ENCODE measurements at places on chromosomes 6 and 20.

- DNase-seq, result no peak
These were observed 130.9 kb upstream of the PMEPA1 start for GRCh38 chr20:57840504-57841296.

GRCh38 chr6:139448051-139448649 is 73.7 kb upstream of the CITED2 start:
- no peak for DNase-seq

- no peak for DNase-seq
These were observed 195.1 kb upstream of the CITED2 start for GRCh38 chr6:139569566-139569965.

- DNase-seq, result no peak
These were observed 7.6 kb downstream of the GNAS-AS1 start for GRCh38 chr20:58843128-58843556.

- DNase-seq, result no peak
These were observed 918 bp upstream of the TRIM38 start for GRCh38 chr6:25961619-25962148.

GRCh38 chr20:50456452-50457324 is 53.5 kb upstream of the PTPN1 start:
- no peak for DNase-seq

DNA sequence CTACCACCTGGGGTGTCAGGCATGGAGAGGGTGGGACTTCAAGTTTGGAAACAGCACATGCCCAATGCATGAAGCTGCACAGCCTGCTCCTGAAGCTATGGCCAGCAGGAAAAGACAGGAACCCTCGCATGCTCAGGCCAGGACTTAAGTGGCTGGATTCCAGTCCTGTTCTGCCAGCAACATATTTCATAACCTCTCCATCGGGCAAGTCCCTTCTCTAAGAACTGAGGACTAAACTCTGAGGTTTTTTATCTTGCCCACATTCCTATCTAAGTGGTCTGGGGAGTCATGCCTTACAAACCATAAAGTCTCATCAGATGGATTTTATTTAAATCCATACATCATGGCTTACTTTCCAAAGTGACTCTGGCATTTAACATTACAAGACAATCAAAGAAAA is 27.5 kb upstream of the AGPAT4 start:
- DNase-seq, result no peak

- no peak for DNase-seq
These were observed 210.3 kb downstream of the PREX1 start for GRCh38 chr20:48617481-48617880.

GRCh38 chr20:21238818-21239536 is 64.2 kb upstream of the XRN2 start:
- no peak for DNase-seq

GRCh38 chr20:50191544-50192363 is 1.1 kb downstream of the CEBPB start:
- DNase-seq, result peak; percentile 52

GRCh38 chr20:16170406-16170971 is 402.8 kb downstream of the KIF16B start:
- no peak for DNase-seq

- DNase-seq, result no peak
These were observed 39.8 kb downstream of the HLA-A start for GRCh38 chr6:29982097-29982496.

- no peak for DNase-seq
These were observed 12.8 kb downstream of the UNC93A start for GRCh38 chr6:167303675-167304625.

GRCh38 chr6:22328474-22328873 is 31.6 kb upstream of the PRL start:
- no peak for DNase-seq

GRCh38 chr6:68689910-68690309 is 54.8 kb downstream of the ADGRB3 start:
- DNase-seq, result no peak

- no peak for DNase-seq
These were observed 19.3 kb upstream of the RGS17 start for GRCh38 chr6:153150371-153150751.

- no peak for DNase-seq
These were observed 48.6 kb upstream of the FABP7 start for GRCh38 chr6:122730775-122731386.

GRCh38 chr20:49427751-49428518 is 54.5 kb downstream of the KCNB1 start:
- no peak for DNase-seq

DNA sequence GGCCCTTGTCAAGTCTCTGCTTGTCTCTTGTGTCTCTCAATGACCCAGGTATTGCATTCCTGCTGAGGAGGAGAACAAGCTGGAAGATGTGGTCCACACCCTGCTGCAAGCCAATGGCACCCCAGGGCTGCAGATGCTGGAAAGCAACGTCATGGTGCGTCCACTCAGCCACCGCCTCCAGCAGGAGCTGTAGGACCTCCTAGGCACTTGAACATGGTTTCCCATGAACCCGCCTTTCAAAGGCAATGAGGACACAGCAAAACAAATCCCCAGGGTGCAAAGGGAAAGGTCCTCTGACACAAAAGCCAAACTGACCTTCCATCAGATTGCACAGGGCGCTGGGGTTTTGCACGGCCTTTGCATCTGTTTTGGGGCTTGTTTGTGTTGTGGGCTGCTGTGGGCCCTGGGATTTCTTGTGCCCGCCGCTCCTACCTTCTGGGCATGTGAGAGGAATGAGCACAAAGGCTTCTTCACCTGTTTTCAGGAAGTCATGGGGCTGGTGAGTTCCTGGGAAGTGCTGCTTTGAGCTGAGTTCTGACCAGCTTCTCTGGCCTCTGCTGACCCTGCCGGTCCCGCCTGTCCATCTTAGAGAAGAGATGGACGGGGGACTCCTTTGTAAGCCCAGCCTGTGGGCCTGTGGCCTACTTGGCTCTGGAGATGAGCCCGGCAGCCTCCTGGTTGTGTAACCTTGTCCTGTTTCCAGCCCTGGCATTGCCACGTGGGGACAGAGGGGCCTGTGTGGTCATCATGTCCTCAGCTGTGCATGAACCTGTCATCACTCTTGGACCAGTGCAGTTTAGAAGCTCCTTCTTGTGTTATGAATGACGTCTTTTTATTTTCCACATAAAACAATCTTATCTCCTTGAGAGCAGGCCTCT is 151.3 kb downstream of the DTNBP1 start:
- DNase-seq, result no peak

GRCh38 chr6:91447530-91448254 is 860.8 kb upstream of the MAP3K7 start:
- DNase-seq, result no peak

DNA sequence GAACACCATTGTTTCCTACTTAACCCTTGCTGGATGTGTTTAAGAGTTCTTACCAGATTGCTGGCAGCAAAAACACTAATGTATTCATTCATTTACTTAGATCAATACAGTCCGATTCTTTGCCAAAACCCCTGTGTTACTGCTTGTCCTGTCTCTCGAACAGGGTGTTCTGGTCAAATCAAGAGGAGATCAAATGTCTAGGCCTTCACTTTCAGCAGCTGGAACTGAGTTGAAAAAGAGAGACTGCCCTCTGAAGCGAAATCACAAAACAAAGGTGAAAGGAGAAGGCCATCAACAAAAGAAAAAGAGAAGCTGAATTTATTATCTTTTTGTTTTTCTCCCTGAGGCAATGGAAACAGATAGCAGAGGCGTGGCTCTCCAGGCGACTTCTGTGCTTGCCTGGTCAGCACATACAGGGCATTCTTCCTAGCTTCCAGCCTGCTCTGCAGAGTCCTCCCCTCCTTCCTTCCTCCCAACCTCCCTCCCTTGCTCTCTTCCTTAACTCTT is 44.1 kb upstream of the GCM1 start:
- no peak for DNase-seq

DNA sequence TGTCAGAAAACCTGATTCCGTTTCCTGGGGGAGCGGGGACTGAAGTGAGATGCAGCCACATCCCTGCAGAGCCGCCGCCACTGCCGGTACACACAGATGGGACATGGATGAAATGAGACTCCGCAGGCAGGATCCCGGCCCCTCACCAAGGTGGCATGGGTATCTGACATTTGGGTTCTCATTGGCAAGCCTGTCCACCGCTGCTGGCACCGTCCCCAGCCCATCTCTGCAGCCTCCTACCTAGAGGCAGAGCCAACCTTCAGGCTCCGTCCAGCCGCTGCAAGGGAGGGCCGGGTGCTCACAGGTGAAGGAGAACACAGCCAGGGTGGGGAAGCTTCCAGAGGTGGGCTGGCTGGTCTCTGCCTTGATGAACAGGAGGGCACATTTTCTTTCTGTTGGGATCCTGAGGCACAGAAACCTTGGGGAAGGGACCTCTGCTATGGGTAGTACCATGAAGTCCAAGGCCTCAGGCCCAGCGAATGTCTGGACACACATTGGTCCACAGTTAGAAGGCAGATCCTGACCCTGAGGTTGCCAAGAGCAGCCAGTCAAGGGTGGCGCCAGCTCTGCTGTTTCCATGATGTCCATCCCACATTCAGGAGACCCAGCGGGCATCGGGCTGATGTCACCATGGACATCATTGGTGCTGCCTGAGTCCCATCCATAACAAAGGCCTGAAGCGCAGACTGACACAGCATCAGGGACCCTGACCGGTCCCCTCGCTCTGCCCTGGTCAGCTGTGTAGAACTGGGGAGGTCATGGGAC is 177.4 kb downstream of the TAF4 start:
- no peak for DNase-seq

- DNase-seq, result peak; percentile 62
These were observed 8.4 kb downstream of the IRF4 start for GRCh38 chr6:399785-400534.

- no peak for DNase-seq
These were observed 173.9 kb upstream of the TFAP2D start for GRCh38 chr6:50539447-50539846.

- no peak for DNase-seq
These were observed 9.1 kb downstream of the FILIP1 start for GRCh38 chr6:75484535-75484934.

Data from memory B cell (primary cell).